ENCODE measurements at places on chromosomes 7 and 10.

DNA sequence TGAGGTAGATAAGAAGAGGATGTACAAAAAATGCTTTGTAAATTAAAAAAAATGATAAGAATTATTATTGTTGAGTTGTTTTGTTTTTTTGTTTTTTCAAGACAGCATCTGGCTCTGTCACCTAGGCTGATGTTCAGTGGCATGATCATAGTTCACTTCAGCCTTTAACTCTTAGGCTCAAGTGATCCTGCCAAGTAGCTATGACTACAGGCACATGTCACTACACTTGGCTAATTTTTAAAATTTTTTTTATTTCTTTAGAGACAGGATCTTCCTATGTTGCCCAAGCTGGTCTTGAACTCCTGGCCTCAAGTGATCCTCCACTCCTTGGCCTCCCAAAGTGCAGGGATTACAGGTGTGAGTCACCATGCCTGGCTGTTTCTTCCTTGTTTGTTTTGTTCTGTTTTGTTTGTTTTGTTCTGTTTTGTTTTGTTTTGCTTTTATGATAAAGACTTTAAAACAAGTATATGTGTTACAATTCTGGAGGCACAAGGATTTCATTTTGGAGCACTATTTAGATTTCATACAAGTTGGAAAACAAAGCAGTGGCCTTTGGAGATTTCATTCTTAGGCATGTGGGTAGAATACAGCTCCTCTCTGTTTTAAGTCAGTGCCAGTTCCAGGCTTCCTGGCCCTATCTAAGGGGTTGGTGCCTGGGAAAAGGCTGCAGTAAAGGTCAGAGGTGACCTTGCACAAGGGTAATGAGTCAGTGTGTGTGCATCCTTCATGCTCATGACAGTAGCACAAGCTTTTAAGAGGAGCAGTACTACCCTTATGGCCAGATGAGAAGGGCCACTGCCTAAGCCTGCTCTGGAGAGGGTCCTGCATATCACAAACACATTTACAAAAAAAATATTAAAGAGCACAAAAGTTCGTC, 17.9 kb downstream of the FGFBP3 start:
- peak; percentile 27 for DNase-seq

DNA sequence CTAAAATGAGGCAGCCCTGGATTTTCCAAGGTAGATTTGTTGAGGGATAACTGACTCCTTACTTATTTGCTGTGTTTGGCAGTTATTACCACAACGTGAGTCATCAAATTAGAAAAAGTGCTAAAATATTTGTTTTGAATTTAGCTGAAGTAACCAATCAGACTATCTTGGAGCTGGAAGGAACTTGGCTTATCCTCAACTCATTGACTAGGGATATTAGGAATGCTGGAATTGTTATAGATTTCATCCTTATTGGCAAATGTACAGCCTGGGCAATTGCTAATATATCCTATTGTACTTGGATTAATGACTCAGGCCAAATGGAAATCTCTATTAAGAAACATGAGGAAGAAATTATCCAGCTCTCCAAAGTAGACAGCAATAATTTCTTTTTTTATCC, 1189.0 kb upstream of the LRRN3 start:
- no peak for DNase-seq

DNA sequence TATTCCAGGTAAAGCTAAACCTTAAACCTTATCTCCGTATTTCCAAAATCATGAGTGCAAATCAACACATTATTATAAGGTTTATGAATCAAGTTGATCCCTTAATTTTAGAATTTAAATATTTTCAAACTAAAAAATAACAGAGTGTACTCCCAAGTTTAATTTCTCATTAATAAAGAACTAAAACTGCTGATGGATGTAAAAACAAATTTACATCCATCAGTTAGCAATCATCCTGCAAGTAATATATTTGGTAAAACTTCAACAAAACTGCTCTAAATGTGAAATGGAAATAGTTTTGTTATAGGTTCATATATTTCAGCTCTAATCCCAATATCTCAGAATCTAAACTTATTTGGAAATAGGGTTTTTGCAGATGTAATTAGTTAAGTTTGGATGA, 71.3 kb upstream of the ZNF804B start:
- no peak for DNase-seq

DNA sequence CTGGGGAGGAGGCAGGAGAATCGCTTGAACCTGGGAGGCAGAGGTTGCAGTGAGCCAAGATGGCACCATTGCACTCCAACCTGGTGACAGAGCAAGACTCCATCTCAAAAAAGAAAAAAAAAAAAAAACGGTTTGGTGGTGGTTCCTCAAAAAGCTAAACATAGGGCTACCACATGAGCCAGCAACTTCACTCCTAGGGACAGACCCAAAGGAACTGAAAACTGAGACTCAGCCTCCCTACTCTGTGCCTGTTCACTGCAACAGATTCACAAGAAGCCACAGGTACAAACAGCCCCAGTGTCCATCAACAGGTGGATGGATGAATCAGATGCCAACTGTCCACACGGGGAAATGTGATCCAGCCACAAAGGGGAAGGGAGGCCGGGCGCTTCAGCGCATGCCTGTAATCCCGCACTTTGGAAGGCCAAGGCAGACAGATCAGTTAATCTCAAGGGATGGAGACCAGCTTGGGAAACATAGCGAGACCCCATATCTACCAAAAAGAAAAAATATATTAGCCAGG, 79.1 kb upstream of the TNRC18 start:
- no peak for DNase-seq

- DNase-seq, result no peak
Measured at GRCh38 chr10:12965571-12965970, 35.9 kb downstream of the CCDC3 start.

DNA sequence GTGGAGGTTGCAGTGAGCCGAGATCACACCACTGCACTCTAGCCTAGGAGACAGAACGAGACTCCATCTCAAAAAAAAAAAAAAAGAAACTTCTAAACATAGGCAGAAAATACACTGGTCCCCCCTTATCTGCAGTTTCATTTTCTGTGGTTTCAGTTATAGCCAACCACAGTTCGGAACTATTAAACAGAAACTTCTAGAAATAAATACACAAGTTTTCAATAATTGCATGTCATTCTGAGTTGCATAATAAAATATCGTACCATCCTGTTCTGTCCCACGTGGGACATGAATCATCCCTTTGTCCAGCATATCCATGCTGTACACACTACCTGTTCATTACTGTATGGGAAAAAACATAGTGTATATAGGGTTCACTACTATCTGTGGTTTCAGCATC, 8.0 kb downstream of the XRCC2 start:
- no peak for DNase-seq

- no peak for DNase-seq
Measured at GRCh38 chr7:97733276-97734161, 1.6 kb downstream of the TAC1 start.

- DNase-seq, result no peak
Measured at GRCh38 chr7:117021986-117022385, 68.7 kb downstream of the ST7 start.

GRCh38 chr7:140475747-140476333, 3.5 kb downstream of the MKRN1 start:
- no peak for DNase-seq

GRCh38 chr7:25520017-25520416, 291.7 kb upstream of the NPVF start:
- no peak for DNase-seq

- DNase-seq, result peak; percentile 36
Measured at GRCh38 chr7:110470420-110470819, 620.5 kb upstream of the LRRN3 start.

GRCh38 chr10:131792809-131793208, 108.0 kb upstream of the PPP2R2D start:
- DNase-seq, result no peak

GRCh38 chr7:55526770-55527169, 45.5 kb downstream of the VOPP1 start:
- no peak for DNase-seq

DNA sequence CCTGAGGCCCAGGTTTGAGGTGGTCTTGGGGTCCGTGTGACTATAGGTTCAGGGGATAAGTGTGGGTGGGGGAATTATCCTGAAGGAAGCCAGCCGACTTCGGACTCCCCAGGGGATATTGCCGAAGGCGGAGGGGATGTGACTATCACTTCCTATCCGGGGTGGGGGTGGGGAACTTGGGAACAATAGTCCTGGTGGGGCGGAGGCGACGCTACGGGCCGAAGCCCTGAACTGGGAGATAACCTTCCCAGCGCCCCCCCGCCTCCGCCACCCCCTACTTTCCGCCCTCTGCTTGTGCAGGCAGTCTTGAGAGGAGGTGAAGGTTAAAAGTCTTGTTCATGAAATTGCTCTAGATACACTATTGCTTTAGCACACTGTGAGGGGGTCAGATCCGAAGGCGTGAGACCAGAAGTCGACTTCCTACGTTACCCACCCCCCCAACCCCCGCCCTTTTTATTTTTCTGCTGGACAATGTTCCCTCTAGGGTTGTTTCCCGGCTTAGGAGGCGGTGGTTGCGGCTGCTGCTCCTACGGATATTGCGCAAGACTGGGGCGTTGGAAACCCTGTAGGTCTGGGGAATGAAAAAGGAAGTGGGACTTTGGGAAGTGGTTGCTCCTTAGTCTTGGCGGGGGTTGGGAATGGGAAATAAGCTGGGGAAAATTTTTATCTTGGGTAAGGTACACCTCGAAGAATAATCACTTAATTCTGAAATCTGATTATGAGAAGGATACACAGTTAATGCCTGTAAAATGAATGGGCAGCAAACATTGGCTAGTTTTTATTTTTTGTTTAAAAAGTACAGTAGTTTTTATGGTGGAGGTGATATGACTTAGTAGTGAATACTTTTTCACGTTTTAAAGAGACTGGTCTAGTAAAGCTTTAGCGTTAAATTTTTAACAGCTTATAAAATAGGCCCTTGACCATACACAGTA, 1.5 kb downstream of the PTPN12 start:
- DNase-seq, result peak; percentile 88

DNA sequence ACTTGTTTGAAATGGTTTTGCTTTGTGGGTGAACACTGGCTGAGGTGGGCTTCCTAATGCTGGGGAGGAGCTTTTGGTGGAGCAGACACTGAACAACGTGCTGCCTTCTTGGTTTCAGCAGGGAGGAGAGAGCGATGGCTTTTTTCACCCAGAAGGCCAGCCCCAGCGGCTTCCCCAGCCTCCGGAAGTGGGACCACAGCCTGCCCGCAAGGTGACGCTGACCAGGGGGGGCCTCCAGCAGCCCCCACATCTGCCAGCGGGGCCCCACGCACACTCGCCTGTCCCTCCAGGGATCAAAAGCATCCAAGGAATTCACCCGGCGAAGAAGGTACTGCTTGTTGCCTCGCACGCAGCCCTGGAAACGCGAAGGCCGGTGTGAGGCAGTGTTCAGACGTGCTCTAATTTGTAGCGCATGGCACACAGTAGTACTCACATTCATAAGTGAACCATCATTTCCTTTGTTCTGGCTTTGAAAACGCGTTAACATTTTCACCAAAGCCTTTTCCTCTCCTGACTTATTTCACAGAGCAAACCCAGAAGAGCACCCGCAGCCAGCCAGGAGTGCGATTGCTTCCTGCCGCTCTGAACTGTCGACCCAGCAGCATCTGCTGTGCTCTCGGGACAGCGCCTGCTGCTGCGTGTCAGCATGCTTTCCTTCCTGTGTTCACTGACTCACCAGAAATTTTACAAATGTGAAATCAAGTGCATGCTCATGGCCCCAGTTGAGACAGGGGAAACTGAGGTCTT, 48.4 kb downstream of the SHH start:
- no peak for DNase-seq

GRCh38 chr10:30500534-30500933, 66.5 kb downstream of the MAP3K8 start:
- no peak for DNase-seq

- DNase-seq, result no peak
Measured at GRCh38 chr10:5450605-5451384, 38.4 kb downstream of the NET1 start.

- peak; percentile 65 for DNase-seq
Measured at GRCh38 chr10:119655566-119656001, 4.4 kb downstream of the BAG3 start.

GRCh38 chr10:69742928-69743602, 58.6 kb upstream of the COL13A1 start:
- DNase-seq, result no peak

DNA sequence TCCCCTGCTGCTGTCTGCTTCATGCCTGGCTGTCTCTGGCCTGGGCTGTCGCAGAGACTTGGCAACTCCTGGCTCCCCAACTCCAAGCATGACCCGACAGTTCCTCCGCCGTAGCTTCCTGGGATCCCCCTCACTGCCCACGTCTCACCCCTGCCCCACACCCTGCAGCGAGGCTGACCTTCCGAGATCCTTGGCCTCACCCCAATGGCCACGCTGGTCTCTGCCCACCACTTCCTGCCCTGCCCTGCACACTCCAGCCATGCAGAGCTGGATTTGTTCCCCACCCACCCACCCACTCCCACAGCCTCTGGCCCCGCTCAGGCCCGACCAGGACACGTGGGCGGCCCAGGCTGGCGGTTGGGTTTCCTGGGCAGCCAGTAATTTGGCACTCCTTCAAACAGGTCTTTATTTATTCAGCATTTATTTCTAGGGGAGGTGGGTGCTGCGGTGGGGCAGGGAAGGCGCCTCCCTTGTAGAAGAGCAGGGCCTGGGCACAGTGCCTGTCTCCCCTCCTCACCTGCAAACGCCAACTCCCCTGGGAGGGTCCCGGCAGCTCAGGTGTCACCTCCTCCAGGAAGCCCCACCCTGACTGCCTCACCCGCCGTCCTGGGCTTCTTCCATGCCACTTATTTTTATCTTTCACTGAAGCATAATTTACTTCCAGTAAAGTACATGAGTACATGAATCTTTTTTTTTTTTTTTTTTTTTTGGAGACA, 25.5 kb downstream of the GTF2IRD1 start:
- no peak for DNase-seq

- no peak for DNase-seq
Measured at GRCh38 chr7:127941476-127942210, 89.6 kb downstream of the LRRC4 start.

- no peak for DNase-seq
Measured at GRCh38 chr10:97825020-97825760, 24.5 kb upstream of the GOLGA7B start.

DNA sequence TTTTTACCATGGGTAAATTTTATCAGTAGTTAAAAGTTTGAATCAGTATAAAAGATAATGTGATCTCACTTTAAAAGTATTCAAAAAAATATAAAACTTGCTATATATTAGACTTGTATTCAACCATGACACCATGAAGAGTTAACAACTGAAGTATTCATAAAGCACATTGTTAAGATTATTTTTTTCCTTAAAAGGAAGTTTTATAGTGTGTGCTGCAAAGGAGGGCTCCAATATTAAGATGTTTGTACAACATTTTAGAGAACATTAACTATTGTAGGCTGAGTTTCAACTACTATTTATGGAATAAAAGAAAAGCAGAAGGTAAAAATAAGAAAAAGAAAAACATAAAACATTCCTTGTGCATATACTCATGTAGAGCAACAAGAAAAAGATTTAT, 24.5 kb upstream of the CUBN start:
- no peak for DNase-seq

GRCh38 chr7:100682228-100682741, 8.7 kb downstream of the GNB2 start:
- DNase-seq, result no peak

GRCh38 chr7:29883462-29884398, 77.4 kb downstream of the WIPF3 start:
- DNase-seq, result no peak
